Effector CD8-positive, alpha-beta T cell (primary cell): ENCODE measurements at places on chromosomes 2 and 18.

DNA sequence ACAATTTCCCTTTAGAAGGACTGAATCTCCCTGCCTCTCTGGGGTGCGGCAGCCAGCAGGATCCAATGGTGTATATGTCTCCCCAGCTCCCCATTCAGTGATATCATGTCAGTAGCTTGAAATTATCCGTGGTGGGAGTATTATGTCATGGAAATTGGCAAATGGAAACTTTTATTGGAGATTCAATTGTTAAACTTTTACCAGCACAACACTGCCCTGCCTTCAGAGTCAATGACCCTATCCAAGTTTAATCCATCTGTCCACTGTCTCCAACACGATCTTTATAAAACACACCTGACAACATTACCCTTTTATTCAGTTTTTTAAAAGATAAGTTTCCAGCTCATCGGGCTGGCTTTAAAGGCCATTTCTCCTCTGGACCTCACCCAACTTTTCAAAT is 5.0 kb upstream of the IL1RN start:
- DNase-seq, result no peak

- DNase-seq, result no peak
Measured at GRCh38 chr18:1102848-1103247, 198.2 kb downstream of the ADCYAP1 start.

DNA sequence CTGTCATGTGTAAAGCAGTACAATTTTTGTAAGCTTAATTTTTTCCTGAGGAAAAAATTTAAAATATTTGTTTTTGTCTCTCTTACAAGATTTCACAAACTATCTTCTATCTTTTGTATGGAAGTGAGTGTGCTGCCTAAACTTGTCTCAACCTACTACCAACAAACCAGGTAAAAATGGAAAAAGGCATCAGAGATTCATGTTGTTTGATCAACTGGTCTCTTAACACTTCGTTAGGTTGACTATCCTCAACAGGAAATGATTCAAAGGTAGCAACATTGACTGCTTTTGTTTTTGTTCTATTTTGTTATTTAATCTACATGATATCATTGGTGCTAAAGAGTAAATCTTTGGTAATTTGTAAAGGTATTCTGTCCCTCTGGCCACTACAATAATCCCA is 47.7 kb upstream of the RND3 start:
- DNase-seq, result no peak

DNA sequence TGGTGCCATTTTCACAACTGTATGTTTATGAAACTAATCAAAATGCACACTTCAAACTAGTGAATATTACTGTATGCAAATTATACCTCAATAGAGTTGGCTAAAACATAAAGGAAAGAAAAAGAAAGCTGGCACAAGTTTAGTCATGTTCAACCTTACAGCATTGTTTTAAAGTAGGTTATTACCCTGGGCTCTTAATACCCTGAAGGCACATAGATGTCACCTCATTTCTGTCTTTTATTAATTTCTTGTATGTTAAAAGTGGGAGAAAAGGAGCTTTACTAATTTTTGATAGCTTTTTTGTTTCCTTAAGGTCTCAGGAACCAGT is 32.7 kb downstream of the TMEM131 start:
- DNase-seq, result no peak

DNA sequence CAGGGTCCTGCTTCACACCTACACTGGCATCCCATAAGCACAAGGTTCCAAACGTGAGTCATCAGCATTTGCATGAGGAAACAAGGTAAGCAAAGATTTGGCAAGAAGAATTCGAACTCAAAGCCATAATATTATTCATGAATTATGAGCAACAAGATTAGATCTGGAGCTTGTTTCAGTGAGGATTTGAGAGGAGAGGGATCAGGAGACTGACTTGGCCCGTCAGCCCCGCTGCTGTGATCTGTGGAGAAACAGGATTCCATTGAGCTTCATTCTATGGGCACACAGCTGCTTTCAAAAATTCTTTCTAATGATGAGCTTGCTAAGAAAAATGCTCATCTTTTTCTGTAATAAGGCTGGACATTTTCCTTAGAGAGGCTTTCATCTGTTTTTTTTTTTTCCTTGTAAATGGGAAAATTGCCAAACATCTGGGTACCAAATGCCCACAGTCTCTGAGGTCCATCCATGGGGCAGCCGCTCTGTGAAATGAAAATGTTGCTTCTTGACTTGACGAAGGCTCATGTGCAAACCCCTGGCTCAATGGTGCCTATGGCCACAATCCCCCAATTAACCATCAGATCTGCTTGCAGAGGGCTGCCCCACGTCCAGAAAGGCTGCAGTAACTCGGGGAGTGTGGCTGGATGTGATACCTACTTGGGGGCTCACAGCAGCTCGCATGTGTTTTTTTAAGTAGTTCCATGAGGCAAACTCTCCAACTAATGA is 179.3 kb downstream of the TMEM18 start:
- no peak for DNase-seq

DNA sequence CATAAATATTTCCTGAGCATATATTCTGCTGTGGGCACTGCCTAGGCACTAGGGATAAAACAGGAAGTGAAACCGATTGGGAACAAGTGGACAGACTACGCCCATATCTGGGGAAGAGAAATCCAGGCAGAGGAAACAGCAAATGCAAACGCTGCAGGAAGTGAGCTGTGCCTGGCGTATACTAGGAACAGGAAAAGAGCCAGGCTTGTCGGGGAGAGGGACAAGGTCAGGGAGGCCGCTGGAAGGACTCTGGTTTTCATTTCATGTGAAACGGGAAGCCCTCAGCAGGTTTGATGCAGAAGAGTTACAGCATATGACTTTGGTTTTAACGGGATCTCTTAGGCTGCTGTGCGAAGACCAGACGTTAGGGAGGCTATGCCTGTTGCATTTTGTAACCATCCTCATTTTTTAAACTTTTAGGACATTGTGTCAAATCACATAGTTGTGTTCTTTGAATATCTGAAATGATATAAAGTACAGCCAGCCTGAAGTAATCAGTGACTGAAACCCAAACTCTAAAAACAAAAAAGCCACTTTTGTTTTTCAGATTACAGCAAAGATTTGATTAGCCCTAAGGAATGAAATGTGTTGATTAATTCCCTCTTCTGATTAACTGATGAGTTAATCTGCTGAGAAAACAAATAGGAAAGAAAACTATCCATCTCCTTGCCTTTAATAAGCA is 110.2 kb upstream of the PIEZO2 start:
- no peak for DNase-seq

GRCh38 chr18:52484977-52485376 is 145.0 kb downstream of the DCC start:
- no peak for DNase-seq

DNA sequence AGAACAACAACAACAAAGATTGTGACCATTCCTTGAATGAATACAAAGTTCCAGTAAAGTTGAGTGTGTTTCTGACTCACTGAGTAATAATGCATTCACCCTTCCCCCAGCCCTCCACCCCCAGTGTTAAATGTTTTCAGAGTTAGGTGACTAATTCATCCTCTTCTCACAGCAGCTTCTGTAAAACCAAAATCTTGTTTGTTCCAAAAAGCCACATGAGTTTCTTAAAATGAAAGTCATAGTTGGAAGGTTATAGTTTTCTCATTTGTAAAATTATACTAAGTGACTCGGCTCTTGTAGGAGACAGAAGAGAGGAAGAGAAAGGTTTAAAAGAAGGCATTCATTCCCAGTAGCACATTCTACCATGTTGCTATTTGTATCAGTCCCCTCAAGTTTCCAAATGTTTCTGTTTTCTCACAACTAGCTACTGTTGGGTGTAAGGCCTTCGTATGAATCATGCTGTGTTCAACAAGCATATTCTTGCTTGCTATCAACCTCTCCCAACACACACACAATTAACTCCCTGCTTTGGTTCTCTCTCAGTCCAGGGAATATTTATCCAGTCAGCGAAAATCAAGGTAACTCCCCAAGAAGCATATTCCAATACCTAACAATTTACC is 75.3 kb downstream of the MBD2 start:
- no peak for DNase-seq

- DNase-seq, result no peak
Measured at GRCh38 chr2:168356477-168356835, 99.6 kb upstream of the CERS6 start.

DNA sequence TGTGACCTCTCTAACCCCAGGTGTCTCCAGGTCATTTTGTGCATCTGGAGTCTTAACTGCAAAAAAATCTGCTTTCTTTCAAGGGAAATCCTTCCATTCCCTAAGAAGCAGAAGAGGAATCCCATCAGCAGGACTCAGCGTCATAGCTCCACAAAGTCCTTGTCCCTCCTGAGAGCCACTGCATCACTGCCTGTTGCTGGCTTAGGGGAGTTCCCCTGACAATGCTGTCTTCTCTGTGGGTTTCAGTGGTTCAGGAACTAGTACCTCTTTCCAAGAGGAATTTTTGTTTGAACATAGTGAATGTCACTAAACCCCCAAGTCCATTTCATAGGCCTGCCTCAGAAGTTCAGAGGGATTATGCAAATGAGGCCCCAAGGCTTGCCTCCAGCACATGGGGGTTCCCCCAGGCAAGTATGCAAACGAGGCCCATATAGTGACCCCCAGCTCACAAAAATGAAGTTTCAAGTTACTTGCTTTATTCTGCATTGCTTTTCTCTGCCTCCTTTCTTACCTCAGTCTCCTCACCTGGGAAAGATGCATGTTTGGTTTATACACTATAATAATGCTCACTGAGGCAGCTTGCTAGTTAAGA is 513.9 kb upstream of the MEX3C start:
- no peak for DNase-seq

- DNase-seq, result no peak
Measured at GRCh38 chr2:228728961-228729360, 542.1 kb downstream of the PID1 start.

DNA sequence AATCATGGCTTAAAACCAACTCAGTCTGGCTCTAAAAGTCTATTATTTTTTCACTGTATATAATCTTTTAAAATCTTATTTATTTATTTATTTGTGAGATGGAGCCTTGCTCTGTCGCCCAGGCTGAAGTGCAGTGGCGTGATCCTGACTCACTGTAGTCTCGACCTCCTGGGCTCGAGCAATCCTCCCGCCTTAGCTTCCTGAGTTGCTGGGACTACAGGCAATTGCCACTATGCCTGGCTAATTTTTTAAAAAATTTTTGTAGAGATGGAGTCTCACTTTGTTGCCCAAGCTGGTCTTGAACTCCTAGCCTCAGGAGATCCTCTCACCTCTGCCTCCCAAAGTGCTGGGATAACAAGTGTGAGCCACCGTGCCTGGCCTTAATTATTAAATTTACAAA is 14.5 kb downstream of the GORASP2 start:
- DNase-seq, result no peak

GRCh38 chr2:1501991-1502390 is 88.7 kb downstream of the TPO start:
- DNase-seq, result no peak

DNA sequence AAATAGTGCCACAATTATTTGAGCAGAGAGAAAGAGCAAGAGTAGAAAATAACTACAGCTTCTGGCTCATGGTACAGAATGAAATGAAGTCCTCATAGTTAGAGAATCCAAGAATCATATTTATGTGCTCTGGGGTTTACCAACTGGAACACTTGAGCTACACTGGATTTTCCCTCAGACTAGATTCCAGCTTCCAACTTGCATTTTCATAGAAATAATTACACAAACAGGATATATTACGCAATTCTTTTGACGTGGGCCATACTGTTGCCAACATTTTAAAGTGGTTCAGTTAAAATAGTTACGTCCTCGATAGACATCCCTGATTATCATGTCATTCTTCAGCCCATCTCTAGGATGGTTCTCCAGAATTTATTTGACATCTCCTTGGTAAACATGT is 129.2 kb downstream of the ETAA1 start:
- DNase-seq, result no peak

- DNase-seq, result no peak
Measured at GRCh38 chr2:69097148-69097610, 84.2 kb downstream of the ANTXR1 start.
